ENCODE measurements at places on chromosomes 13 and 19. TPM values are rescaled to one million over a fixed set of nuclear protein-coding genes. Genes with fewer than 3 reads are reported as not detected.

The SIGLEC8 gene
- total RNA-seq, result 0.49 TPM

The PGLYRP2 gene
- total RNA-seq, result not detected

The TRAPPC5 gene
- 58.0 TPM for total RNA-seq

The TYROBP gene
- total RNA-seq, result 104 TPM

The KDM4B gene
- 60.1 TPM for total RNA-seq

The TJP3 gene
- 2.1 TPM for total RNA-seq

The PRR20D gene
- not detected for total RNA-seq

All from sciatic nerve (tissue), 2 donors.